ENCODE measurements at places on chromosomes 7 and 10.

GRCh38 chr10:14481752-14482151, 151.0 kb upstream of the FRMD4A start:
- DNase-seq = no peak

DNA sequence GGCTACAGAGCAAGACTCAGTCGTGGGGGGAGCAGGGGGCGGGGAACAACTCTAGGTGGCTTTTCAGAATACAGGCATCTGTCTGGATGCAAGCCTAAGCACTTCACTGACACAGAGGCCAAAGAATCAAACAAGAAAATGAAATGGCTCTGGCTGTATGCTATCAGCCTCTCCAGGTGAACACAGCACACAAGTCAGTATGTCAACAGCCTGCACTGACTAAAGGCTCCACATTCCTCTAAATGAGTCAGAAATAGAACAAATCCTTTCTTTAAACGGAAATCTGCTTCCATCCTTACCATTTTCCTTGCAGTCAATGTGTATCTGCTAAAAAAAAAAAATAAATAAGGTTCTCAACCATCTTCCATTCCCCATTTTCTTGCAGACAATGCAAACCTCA, 88.3 kb downstream of the ARMH3 start:
- no peak for DNase-seq

DNA sequence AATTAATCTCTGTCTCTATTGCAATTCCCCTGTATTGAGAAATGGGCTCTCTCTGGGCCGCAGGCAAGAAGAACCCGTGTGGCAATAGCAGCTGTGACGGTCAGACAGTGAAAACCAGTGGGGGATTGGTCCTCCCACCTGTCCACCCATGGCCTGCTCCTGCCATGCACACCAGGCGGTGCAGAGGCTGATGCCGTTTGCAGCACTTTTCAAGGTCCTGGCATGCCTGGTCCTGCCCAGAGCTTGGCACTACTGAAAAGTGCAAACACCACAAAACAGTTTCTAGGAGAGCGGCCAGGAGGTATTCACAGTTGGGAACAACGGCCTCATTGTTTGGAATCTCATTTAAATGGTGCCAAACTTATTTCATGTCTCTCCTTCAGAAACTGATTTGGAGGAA, 41.5 kb downstream of the PSPH start:
- DNase-seq = no peak

DNA sequence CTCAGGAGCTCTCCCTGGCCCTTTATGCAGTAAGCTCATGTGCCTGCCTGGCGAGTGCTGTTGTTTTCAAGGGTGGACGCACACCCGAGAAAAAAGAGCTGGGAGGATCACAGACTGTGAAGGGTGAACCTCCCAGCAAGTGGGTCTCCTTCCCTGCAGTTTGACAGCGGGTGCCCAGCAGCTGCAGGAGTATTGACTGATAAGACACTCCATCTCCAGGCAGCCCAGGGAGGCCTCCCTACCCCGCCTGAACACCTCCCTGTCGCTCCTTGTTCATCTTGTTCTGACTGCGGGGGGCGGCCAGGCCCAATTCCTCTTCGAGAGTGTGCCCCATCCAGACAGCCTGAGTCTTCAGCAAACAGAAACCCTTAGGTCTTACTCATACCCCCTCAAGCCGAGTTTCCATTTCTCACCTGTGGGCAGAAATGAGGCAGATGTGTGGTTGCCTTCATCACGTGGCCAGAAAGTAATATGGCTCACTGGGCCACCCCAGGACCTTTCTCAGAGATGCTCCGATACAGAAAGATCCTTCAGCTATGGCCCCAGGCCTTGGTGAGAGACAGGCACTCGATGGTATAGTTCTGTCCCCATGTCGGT, 17.2 kb downstream of the MDH2 start:
- DNase-seq = no peak

DNA sequence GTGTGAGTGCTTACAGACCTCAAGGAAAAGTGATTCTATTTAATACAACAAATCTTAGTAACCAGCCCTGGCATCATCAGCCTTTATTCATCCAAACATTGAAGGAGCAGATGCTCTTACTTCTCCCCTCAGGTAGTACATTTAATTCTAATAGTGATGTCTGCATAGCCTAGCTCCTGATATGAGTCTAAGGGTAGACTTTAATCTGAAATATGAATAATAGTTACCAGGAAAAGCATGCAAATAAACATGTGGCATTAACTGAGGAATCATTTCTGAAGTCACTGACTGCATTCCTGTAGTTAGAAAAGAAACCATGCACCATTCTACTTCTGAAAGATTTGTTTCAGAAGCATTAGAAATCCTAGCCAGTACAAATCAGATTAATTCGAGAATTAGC, 25.7 kb upstream of the LMBR1 start:
- no peak for DNase-seq

DNA sequence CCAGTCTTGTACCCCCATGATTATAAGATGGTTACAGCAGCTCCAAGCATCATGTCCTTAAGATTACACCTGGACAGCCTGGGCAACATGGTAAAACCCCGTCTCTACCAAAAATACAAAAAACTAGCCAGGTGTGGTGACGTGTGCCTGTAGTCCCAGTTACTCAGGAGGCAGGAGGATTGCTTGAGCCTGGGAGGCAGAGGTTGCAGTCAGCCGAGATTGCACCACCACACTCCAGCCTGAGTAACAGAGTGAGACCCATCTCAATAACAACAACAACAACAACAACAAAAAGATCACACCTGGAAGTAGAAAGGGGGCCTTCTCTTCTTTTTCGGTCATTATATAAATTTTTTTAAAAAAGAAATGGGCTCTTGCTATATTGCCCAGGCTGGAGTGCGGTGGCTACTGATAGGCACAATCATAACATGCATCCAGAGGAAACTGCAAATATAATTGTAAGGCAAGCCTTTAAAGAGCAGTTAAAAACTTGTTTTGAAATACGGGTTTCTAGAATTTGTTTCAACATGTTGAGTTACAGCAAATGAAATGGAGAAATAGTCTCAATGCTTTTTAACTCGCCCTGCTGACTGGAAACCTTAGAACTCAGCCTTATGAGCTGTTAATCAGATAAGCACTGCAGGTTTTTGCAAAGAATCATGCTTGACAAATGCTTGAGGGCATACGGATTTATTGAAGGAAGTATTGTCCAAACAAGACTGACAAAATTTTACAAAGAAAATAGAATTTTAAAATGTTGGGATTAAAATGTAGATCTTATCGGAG, 4.7 kb upstream of the ENTPD7 start:
- DNase-seq = no peak

- DNase-seq = peak; percentile 75
Observed at GRCh38 chr10:6473430-6473829, 106.6 kb downstream of the PRKCQ start.

GRCh38 chr10:71667387-71667752, 52.2 kb downstream of the C10orf105 start:
- DNase-seq = no peak

GRCh38 chr7:132191418-132191817, 384.9 kb downstream of the PLXNA4 start:
- no peak for DNase-seq

GRCh38 chr10:97081621-97082235, 104.0 kb downstream of the SLIT1 start:
- peak; percentile 22 for DNase-seq

DNA sequence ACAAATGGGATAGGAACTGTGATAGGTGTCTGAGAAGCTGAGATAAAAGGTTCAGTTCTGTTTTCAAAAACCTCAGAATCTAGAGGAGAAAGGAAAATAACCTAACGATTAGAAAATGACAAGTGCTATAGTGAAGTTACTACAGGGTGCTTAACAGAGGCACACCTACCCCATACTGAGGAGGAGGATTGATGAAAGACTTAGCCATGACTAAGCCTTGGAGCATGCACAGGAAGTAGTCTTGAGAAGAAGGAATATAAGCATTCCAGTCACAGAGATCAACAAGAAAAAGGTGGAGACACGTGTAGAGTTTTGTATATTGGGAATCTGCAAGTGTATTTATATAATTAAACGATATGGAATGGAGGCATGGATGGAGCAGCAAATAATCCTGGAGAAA, 1225.5 kb upstream of the CELF2 start:
- no peak for DNase-seq

DNA sequence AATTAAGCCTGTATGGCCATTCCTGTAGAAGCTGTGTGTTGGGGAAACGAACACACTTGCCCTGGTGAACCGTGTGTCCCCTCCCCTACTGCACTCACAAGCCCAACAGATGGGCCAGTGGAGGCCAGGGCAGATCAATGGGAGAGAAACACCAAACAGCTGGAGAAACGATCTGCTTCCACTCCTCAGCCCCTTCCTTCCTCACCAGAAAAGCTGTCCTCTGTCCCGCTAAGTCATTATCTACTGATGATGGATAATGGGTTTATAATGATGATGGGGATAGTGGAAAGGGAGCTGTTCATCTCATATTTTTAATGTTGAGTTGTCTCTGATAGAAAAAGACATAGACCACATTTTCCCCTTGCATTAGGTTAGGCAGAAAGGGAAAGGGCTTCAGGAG, 99.7 kb downstream of the ELMO1 start:
- no peak for DNase-seq

GRCh38 chr7:36911788-36912187, 187.5 kb upstream of the AOAH start:
- DNase-seq = no peak

DNA sequence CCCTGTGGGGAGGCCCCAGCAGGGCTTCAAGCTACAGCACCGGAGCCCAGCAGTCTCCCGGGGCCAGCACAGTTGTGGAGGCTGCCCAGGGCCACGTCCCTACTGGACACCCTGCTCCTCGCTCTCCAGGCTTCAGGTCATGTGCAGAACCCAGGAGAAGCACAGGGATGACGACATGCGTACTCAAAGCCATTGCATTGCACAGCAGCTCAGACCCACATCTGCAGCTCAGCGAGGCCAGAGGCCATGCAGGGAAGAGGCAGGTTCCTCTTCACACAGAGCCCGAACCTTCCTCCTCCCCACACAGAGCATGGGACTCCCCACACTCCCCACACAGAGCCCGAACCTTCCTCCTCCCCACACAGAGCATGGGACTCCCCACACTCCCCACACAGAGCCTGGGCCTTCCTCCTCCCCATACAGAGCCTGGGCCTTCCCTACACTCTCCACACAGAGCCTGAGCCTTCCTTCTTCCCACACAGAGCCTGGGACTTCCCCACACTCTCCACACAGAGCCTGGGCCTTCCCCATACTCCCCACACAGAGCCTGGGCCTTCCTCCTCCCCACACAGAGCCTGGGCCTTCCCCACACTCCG, 12.3 kb downstream of the CFAP46 start:
- no peak for DNase-seq

DNA sequence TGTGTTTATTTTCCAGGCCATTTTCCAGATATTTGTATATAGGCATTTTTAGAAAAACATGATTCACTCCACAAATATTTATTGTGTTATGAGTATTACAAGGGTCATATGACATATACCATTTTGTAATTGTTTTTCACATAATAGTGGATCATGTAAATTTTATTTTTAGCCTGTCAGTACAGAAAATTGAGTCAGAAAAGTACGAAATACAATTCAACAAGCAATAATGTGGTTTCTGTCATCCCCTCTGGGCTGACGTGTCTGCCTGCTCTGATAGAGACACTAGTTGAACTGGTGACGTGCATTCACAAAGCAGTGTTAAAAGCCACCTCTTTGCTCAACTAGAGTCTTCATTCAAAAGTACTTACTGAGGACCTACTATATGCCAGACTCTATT, 97.9 kb upstream of the STEAP1B start:
- no peak for DNase-seq

GRCh38 chr10:58513188-58514110, 777 bp downstream of the BICC1 start:
- no peak for DNase-seq

DNA sequence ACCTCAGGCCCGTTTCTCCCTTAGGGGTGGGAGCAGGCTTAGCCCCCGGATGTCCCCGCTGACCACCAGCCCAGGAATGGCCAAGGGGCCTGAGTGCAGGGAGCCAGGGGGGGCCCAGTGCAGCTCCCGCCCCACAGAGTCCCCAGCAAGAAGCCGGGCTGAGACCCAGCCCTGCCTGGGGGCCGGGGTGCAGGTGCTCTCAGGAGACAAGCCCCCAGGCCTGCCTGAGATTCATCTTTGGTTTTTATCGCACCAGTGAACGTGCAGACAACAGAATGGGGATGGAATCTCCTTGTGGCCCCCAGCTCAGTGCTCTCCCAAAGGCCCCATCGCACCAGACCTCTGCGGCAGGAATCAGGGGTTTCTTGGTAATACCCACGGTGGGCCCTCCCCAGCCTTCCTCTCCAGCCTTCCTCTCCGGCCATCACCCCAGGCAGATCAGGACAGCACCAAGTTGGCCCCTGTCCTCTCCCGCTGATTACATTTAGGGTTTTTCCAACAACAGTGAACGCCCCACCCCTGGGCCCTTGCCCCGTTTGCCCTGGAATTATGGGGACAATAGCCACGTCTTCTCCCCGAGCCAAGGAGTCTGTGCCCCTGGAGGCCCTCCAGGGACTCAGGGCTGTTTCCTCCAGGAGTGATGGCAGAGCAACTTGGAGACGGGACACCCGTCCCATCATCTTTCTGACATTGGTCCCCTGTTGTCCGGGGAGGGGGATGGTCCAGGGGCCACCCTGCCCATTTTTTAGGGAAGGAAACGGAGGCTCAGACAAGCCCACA, 22.4 kb downstream of the ADAP1 start:
- no peak for DNase-seq

- no peak for DNase-seq
Observed at GRCh38 chr7:66507764-66508296, 120.9 kb upstream of the KCTD7 start.

GRCh38 chr10:66586073-66586472, 339.8 kb upstream of the LRRTM3 start:
- DNase-seq = no peak

DNA sequence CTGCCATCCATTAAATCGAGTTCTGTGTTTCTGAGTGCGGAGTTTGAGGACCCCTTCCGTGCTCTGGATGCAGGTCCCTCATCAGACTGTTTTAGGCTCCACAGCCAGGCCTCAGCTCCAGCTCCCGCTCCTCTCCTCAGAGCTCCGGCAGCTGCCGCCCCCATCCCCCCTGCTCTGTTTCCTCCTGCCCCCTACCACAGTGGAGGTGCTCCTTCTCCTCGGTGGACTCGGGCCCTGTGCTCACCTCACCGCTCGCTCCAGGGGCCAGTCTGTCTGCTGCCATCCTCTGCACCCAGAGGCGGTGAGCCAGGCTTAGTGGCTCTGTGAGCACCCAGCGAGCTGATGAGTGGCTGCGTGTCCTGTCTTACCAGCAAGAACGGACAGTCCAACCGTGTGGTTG, 21.4 kb upstream of the PRKAR1B start:
- no peak for DNase-seq

DNA sequence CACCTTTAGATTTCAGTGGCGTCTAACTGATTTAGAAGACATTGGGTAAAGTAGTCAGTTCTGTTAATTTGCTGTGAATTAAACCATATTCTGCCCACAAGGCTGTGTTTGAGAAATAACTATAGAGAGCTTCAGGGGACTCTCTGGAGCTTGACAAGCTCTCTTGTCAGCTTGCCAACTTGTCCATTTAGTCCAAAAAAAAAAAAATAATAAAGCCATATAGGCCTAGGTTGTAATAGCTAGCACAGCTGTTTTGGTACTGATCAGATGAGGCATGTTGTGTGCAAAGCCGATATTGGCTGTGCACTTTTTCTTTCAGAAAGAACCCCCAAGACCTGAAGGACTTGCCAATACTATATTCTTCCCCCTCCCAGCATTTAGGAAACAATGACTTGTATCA, 20.2 kb upstream of the ZNF282 start:
- DNase-seq = no peak

GRCh38 chr7:16818732-16819131, 13.9 kb upstream of the AGR2 start:
- DNase-seq = no peak
